ENCODE measurements at places on chromosomes 5 and 9.

DNA sequence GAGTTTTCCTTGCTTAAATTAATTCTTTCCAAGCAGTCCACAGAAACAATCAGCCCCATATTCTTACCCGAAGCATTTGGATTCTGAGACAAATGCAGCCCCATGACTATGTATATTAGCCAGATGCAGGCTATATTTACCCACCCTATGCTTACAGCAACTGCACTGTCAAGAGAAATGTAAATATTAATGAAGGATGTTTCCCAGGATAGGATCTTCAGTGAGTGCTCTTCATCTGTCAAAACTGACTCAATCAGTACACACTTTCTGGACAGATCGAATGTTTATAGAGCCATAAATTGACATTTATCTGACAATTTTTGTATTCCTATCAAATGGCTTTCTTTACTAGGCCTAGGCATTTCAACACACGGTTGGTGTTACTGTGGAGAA lies 725.3 kb upstream of the SEMA6A start:
- no peak for DNase-seq

DNA sequence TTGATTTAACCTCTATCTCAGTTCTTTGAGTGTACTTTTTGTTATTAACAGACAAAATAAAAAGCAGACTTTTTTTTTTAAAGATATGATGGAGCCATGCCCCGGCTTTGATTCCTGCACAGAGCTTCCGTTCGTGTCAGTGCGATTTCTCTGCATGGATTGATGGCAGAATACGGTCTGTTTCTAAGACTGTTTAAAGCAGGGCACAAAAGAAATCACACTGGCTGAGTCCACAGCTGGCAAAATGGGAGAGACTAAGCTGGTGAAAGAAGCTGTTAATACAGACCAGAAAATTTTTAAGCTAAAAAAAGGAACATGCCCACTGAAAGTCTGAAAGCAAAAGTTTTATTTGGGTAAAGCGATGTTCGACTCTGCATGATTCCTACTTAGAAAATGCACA lies 501.4 kb upstream of the WWC1 start:
- no peak for DNase-seq

DNA sequence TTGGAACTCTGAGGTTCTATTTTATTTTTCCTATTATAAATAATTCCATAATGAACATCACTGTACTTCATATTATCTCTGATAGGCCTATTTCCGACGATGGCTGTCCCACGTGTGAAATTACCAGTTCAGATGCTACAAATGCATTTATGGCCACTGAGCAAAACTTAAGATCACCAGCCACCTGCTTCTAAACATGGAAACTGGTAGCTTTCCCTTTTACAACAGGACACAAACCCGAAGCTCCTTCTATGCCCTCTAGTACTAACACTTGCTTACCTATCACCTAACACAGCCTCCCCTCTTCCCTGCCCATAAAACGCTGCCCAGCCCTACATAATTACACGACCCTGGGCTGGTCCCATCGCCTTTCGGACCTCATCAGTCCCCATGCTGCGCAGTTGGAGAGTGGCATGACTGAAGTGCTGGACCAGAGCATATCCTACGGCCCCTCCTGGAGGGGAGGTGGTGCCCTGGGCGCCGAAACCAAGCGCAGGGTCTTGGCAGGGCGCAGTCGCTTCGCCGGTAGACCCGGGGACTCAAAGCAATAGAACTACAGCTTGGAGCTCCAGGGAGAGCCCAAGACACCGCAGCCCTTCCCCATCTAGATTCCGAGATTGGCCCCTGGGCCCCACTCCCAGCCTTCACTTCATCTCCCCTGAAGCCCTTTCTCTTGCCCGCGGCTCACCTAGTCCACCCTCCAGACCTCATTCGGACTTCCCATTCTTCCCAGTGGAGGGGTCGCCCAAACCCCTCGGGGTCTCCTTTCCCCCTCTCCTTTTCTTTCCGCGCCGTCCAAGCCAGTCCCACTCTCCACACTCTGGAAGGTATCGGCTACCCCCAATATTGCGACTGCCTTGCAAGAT lies 1.0 kb upstream of the SAP30L start:
- DNase-seq = peak; percentile 8

GRCh38 chr5:64437496-64437895 lies 68.3 kb upstream of the RGS7BP start:
- DNase-seq = no peak

- no peak for DNase-seq
Observed at GRCh38 chr5:160937570-160937969, 85.6 kb upstream of the ATP10B start.

- DNase-seq = no peak
Observed at GRCh38 chr5:169132302-169132660, 168.7 kb downstream of the SLIT3 start.

All from activated gamma-delta T cell treated with Interleukin-2 at 50 U/mL for 16 hours (primary cell).